ENCODE measurements at places on chromosomes 6 and 20.

- peak; percentile 46 for DNase-seq
These were observed at the start of gene HRH3 for GRCh38 chr20:62219992-62220665. HRH3 (minus strand) TSS chr20:62220278; CDS start chr20:62219970, 308 bp downstream.

- no peak for DNase-seq
These were observed 73.9 kb downstream of the ALDH5A1 start for GRCh38 chr6:24568683-24569082.

- peak; percentile 63 for DNase-seq
These were observed 12.1 kb downstream of the FOXS1 start for GRCh38 chr20:31833130-31833930.

- no peak for DNase-seq
These were observed 128.8 kb downstream of the PLCB1 start for GRCh38 chr20:8260837-8261251.

- no peak for DNase-seq
These were observed 272.1 kb upstream of the DEFB115 start for GRCh38 chr20:30985386-30985785.
